ENCODE measurements at places on chromosomes 12 and 14. TPM values are rescaled to one million over a fixed set of nuclear protein-coding genes. Genes with fewer than 3 reads are reported as not detected.

GRCh38 chr12:124792961-124793441 lies 70.7 kb downstream of the SCARB1 start:
- DNase-seq: no peak

DNA sequence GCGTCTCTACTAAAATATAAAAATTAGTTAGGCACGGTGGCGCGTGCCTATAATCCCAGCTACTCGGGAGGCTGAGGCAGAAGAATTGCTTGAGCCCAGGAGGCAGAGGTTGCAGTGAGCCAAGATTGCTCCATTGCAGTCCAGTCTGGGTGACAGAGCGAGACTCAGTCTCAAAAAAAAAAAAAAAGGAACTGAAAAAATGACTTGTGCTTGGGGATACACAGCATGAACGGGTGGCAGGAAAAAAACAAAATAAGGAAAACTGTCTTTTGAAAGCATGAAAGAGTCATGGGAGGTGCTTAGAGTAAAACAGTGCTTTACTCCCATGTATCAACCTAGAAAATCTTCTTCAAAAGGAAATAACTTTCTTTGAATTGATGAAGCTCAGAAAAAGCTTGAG lies 80.8 kb downstream of the TMTC1 start:
- no peak for DNase-seq

DNA sequence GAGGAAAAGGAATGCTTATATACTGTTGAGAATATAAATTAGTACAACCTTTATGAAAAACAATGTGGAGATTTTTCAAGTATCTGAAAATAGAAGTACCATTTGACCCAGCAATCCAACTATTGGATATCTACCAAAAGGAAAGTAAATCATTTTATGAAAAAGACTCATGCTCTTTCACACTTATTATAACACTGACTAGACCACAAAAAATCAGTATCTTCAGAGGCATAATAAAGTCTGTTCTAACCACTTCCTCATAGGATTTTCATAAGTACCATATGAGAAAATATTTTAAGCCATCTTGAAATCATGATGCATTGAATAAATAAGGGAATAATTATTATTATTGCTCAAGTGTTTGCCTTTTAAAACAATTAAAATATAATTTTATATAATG lies 90.8 kb downstream of the SLCO1B1 start:
- DNase-seq: no peak

DNA sequence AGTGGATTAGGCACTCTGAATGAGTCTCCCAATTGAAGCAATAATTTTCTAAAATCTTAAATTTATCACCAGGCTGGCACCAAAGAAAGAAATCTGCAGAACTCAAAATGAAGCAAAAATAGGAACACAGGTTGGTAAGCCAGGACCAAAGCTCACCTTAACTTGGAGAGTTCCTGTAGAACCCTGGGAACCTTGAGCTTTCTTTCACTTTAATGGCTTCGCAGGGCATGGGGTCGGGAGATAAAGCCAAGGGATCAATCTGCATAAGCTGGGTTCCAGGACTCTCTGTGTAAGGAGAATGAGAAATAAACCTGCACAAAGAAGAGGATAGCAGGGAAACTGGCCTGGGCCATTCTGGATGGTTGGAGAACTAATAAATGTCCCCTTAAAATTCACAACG lies 8.3 kb upstream of the VDR start:
- no peak for DNase-seq

DNA sequence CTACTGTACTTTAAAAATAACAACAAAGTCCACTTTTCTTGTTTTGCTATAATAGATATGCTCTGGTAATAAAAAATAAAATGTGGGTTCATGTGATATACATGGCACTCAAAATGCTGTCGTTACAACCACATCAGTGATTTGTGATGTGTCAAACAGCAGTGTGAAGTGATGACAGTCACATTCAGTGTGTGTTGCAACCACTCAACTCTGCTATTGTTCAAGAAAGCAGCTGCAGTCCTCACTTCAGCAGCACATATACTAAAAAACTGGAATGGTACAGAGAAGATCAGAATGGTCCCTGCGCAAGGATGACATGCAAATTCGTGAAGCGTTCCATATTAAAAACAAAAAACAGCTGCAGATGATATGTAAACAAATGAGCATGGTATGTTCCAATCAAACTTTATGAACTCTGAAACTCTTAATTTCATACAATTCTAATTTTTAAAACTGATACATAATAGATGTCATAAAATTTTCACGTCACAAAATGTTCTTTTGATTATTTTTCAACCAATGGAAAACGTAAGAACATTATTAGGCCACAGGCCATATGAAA lies 6.7 kb downstream of the TRMT5 start:
- no peak for DNase-seq

- DNase-seq: no peak
These were observed 1.7 kb downstream of the FITM1 start for GRCh38 chr14:24132061-24132685.

- DNase-seq: no peak
These were observed 220.8 kb downstream of the ZFP36L1 start for GRCh38 chr14:68571928-68572525.

Gene KLRG1
- not detected for total RNA-seq

Gene ACVRL1
- total RNA-seq: 1.2 TPM

Gene ANKS1B
- total RNA-seq: 4.1 TPM

Gene ATF1
- 33.8 TPM for total RNA-seq
